Suprapubic skin (tissue), 4 donors: ENCODE measurements at places on chromosomes 6 and 20.

DNA sequence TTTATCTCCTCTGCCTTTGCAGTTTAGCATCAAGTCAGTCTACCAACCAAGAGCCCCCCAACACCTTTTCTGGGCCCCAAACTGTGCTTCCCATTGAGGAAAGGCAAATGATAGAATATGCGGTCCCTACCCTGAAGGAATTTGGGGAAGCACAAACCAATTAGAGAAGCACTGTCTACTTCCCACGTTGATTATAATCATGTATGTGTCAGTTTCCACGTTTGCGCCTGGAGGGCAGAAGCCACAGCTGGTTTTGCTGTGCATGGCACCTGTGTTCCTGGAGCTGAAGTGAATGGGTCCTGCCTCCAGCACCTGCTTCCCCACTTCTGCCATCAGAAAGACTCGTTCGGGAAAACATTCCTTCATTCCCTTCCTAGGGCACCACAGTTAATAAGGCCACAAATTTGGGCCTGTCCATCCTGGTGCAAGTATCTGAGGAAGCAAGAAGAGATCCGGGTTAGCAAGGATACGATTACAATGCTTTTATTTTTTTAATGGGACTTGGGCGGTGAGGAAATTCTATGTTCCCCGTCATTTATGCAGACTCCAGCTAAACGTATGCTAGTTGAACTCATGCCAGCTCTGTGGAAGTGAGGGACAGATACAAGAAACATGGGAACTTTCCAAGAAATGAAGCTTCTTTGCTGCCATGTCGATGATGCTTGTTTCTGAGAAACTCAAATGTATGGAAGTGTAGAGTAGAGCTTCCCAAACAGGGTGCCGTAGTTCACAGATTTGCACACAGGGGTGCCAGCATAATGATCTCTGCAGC, 333.5 kb downstream of the NRN1 start:
- H3K4me1 ChIP-seq = peaks cover 42% of the 10 kb centered on the region
- H3K27ac ChIP-seq = peak overlapping the region; percentile 14
- no peak for DNase-seq
- no peak overlapping the region for H3K4me3 ChIP-seq
- no peaks in the 10 kb centered on the region for H3K36me3 ChIP-seq

DNA sequence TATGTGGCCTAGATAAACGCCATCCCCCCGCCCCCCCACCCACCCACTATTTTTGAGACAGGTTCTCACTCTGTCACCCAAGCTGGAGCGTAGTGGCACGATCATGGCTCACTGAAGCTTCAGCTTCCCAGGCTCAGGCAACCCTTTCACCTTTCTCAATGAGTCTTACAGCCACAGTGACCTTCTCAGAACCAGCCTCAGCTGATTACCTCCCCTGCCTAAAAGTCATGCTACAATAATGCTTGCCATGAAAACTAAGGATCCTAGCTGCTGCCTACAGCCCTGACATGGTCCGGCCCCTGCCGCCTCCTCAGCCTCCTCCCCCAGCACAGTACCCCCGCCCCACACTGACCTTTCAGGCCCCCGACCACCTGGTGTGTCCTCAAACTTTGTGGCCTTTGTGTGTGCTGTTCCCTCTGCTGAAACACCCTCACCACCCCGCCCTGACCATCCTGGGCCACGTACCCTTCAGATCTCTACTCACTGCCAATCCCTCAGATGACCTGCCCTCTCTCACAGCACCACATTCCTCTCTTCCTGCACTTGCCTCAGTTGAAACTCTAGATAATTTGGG, 31.3 kb downstream of the PNPLA1 start:
- H3K27me3 ChIP-seq = no peaks in the 10 kb centered on the region
- peaks cover 17% of the 10 kb centered on the region for H3K4me1 ChIP-seq
- DNase-seq = no peak
- H3K36me3 ChIP-seq = no peaks in the 10 kb centered on the region

DNA sequence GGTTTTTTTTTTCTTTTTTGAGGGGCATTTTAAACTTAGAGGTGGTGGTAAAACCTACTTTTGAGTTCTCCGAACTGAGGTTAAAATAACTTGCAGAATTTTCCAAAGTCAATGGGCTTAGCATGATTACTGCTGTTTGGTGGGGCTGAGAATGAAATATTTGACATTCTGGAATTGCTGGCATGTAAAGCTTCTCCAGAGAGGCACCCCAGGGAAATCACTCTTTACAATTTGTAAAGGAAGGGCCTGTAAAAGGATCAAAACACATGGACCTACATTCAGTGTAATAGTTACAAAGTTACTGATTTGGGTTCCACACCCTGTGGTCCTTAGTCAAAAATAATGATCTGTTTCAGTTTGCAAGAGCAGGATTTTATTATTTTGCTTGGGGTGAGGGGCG, 5.5 kb downstream of the FAM217B start:
- peaks cover 17% of the 10 kb centered on the region for H3K36me3 ChIP-seq
- H3K4me1 ChIP-seq = peaks cover 37% of the 10 kb centered on the region
- no peak overlapping the region for H3K27ac ChIP-seq

DNA sequence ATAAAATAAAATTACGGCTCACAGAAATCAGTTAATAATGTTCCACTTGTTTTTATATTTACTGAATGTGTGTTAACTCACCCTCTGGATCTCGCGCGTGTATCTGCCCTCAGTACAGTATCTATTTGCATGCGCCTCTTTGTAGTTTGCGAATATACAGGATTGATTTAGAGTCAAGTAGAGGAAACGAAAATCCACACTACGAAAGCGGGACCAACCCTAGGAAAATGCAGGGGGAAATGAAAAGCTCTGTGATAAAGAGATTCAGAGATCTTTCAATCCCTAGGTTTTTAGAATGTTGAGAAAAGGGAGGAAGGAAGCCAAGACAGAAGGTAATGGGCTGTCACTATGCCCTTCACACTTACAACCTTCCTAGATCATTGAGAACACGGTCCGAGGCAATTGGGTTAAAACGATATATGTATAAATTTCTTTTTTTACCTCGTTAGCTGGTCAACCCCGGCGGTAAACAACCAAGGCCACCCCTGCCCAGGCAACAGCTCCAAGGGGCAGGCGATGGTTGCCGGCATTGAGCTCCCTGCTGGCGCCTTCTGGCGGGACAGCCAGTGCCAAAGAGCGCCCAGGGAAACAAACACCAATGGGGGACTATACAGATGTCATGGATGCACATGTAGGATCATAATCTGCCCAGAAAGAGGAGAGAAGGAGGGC, 792 bp upstream of the FUT9 start:
- no peak overlapping the region for H3K27ac ChIP-seq
- no peak for DNase-seq
- peak overlapping the region; percentile 32 for H3K4me3 ChIP-seq
- no peaks in the 10 kb centered on the region for H3K4me1 ChIP-seq
- peaks cover 23% of the 10 kb centered on the region for H3K27me3 ChIP-seq
- no peaks in the 10 kb centered on the region for H3K36me3 ChIP-seq

DNA sequence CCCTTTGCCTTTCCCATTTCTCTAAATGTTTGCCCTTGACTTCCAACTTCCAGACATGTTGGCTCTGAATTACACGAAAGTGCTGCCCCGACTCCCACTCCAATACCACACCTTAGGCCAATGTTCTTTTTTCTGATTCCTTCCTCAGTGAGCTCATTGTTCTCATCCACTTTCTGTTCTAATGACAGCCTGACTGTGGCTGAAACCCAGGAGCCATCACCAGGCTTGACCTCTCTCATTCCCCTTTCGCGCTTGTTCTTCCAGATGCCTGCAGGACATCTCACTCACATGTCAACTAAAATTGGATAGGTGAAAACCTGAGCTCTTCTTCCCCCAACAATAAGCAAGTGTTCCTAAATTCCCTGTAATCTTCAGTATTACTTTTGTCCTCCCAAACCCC, 40.4 kb downstream of the PTPRK start:
- H3K4me1 ChIP-seq = peaks cover 4% of the 10 kb centered on the region
- no peaks in the 10 kb centered on the region for H3K36me3 ChIP-seq
- DNase-seq = no peak
- H3K27ac ChIP-seq = no peak overlapping the region
- H3K4me3 ChIP-seq = no peak overlapping the region
- no peaks in the 10 kb centered on the region for H3K27me3 ChIP-seq

- H3K27ac ChIP-seq = no peak overlapping the region
- H3K4me1 ChIP-seq = no peaks in the 10 kb centered on the region
- H3K27me3 ChIP-seq = no peaks in the 10 kb centered on the region
- no peak for DNase-seq
- peaks cover 75% of the 10 kb centered on the region for H3K36me3 ChIP-seq
Measured at GRCh38 chr20:3296261-3297078, 57.5 kb upstream of the SLC4A11 start.

DNA sequence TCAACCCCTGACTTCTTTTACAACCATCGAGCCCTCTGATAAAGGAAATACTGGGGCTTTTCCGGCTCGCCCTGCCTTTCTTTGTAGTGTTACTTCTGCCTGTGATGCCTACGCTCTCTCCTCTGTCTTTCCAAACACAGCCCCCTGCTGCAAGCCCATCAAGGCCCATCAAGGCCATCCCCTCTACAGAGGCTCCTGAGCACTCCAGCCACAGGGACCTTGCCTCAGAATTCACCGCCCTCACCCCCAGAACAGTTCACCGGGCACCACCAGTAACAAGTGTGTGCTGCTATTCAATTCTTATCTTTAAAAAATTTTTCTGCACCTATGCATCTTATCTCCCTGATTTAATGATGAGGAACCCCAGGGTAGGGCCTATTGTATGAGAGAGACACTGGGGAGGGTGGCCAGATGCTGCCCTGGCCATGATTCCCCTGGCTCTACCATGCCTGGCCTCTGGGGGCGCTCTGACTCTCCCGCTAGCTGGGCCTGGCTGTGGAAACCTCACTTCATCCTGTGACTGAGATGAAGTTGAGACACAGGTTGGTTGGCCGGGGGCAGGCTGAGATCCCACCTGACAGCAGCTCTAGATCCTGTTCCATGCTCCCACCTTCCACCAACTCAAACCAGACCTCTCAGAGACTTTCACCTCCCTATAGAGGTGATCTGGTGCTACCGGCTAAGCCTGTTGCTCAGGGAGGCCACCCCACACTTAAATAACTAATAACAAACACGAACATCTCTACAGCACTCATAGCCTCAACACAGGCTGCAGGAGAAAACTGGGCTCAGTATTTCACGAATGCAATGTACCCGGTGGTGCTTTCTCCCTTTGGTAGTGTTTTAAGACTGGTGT, 19.2 kb upstream of the GLP1R start:
- DNase-seq = no peak
- H3K27me3 ChIP-seq = peaks cover 30% of the 10 kb centered on the region
- H3K4me3 ChIP-seq = no peak overlapping the region
- no peaks in the 10 kb centered on the region for H3K4me1 ChIP-seq
- no peaks in the 10 kb centered on the region for H3K36me3 ChIP-seq

DNA sequence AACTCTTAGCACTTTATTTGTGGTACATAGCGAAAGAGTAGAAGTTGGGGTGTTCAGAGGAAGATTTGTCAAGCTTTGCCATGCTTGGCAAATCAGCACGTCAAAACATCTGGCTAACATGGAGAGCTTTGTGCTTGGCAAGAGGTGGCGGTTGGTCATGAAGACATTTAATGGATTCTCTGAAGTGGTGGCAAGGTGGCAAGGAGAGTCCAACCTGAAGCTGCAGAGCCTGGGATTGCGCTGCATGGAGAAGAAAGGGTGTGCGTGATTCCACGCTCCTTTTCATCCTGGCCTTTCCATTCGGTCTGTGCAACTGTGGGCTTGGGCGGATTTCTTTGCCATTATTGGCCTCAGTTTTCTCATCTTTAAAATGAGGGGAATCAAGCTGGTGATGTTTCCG, 3.1 kb downstream of the PYGB start:
- DNase-seq = peak; percentile 44
- H3K27ac ChIP-seq = no peak overlapping the region
- no peaks in the 10 kb centered on the region for H3K36me3 ChIP-seq
- no peaks in the 10 kb centered on the region for H3K27me3 ChIP-seq

GRCh38 chr6:166939345-166939744, 17.0 kb downstream of the RNASET2 start:
- no peak overlapping the region for H3K27ac ChIP-seq
- no peak for DNase-seq
- H3K27me3 ChIP-seq = no peaks in the 10 kb centered on the region
- H3K36me3 ChIP-seq = peaks cover 41% of the 10 kb centered on the region
- no peak overlapping the region for H3K4me3 ChIP-seq

DNA sequence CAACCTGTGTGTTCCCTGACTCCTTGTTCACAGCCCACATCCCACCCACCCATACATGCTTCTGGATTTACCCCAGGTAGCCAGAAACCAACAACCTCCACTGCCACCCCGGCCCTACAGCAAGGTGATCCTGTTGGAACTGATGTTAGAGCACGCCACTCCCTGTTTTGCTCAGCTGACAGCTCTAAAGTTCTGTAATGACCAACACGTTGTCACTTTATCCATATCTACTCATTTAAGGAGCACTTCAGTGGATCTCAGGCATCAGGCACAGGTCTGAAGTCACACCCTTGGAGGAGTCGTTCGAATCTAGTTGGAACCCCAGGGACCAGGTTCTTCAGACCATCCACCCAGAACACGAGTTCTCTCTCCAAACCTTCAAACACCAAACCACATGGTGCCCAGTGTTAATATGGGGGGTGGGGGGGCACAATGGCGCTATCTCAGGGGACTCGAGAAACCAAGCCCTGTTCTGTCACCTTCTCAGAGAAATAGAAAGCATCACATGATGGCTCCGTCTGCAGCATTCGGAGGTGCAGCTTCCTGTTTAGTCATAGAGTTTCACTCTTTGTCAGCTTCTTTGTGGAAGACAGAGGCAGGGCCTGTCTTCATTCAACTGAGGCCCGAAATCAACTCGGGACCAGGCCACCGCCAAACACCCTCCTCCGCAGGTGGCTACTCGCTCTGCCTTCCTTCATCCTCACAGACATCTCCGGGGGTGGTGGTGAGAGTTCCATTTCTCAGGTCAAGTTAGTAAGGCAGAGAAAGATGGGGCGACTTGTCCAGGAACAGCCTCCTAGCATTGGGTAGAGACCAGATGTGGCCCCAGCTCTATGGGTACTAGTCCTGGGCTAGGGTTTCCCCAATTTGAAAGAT, 142.2 kb downstream of the NFATC2 start:
- H3K27ac ChIP-seq = no peak overlapping the region
- no peaks in the 10 kb centered on the region for H3K36me3 ChIP-seq
- no peaks in the 10 kb centered on the region for H3K27me3 ChIP-seq
- H3K4me3 ChIP-seq = no peak overlapping the region
- no peak for DNase-seq
- peaks cover 6% of the 10 kb centered on the region for H3K4me1 ChIP-seq

GRCh38 chr6:41289815-41290214, 3.3 kb upstream of the TREM1 start:
- H3K27ac ChIP-seq = no peak overlapping the region
- H3K4me3 ChIP-seq = no peak overlapping the region
- H3K4me1 ChIP-seq = no peaks in the 10 kb centered on the region
- H3K27me3 ChIP-seq = peaks cover 17% of the 10 kb centered on the region

DNA sequence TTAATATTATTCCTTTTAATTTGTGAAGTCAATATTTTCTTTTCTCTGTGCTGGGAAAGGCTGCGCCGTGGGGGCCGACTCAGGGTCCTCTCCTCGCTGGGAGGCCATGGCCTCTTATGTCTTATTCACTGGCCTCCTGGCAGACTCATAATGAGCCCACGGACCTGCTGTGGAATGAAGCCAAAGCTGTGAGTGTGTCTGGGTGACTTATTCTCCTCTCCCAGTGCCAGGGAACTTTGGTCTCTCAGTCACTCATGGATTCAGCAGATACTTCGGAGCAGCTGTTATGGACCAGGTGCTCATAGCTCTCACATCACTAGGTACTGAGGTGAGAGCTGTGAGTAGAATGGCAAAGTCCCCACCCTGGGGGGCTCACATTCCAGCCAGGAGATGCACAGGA, 297.6 kb downstream of the CDH26 start:
- no peaks in the 10 kb centered on the region for H3K4me1 ChIP-seq
- H3K4me3 ChIP-seq = no peak overlapping the region
- H3K27ac ChIP-seq = no peak overlapping the region
- H3K36me3 ChIP-seq = no peaks in the 10 kb centered on the region
